ENCODE measurements at places on chromosomes 12 and 14.

- no peak for DNase-seq
Measured at GRCh38 chr12:107616941-107617340, 68.7 kb upstream of the PWP1 start.

GRCh38 chr14:73997108-73997943 lies 21.8 kb downstream of the ENTPD5 start:
- DNase-seq: no peak

DNA sequence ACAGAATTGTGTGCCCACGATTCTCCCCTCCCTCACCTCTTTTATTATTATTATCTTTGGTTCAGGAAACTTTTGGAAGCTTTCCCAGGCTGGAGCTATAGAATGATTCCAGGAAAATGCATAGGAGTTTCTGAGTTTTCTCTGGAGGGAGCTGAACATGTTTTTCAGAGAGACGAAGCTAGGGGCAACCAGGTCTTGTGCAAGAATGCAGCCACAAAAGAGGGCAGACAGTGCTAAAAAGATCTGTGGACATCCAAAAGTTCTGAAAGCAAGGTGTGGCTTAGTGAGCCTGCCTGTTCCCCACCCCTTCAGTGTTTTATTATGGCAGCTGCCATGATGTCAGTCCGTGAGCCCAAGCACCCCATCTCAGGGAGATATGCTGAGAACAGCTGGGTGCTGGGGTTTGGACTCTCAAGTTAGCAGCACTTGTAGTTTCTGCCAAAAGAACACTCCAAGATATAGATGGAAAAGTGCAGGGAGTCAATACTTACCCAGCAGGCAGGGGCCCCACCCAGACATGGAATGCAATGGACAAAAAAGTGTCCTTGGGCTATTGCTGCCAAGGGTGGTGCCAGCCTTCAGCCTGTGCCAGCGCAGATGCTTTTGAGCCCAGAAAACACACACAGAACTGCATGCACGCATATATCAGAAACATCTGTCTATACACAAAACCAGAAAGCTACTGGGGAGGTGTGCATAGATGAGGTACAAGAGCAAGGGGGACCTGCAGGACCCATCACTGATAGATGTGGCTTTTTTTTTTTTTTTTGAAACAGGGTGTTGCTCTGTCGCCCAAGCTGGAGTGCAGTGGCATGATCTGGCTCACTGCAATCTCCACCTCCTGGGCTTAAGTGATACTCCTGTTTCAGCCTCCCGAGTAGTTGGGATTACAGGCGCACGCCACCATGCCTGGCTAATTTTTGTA lies 17.0 kb upstream of the IRF2BPL start:
- DNase-seq: peak; percentile 70

GRCh38 chr14:58171090-58171489 lies 19.1 kb upstream of the ARMH4 start:
- peak; percentile 70 for DNase-seq

- DNase-seq: no peak
Measured at GRCh38 chr12:102300824-102301461, 103.3 kb upstream of the PMCH start.

DNA sequence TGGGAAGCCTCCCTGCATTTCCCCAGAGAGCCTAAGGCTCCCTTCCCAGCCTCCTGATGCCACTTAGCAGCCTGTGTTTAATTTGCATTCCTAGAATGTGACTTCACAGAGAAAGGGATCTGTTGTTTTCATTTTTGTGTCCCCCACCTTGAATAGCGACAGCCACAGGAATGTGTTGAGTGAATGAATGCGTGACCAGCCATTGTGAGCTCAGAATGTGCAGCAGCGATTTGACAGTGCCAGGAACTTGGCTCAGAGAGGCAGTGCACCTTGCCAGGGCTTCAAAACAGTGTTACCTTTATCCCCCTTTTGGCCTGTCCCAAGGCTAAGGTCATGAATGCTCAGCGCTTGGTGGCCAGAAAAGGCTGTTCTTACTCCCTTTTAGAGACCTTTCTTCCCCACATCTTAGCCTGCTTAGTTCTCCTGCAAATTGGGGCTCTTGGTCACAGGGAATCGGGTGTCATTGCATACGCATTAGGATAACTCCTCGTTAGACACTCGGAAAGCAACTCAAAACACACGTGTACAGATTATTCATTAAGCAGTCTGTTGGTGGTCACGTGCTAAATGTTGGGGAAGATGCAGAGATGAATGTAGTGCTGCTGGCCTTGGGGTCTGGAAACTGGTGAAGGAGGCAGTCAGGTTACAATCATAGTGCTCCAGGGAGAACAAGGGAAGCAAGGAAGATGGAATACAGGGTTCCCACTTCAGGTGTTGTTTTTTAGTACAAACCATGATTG lies 9.8 kb downstream of the NTF3 start:
- peak; percentile 52 for DNase-seq

- DNase-seq: peak; percentile 63
Measured at GRCh38 chr14:67943947-67944346, 124.4 kb downstream of the RAD51B start.

DNA sequence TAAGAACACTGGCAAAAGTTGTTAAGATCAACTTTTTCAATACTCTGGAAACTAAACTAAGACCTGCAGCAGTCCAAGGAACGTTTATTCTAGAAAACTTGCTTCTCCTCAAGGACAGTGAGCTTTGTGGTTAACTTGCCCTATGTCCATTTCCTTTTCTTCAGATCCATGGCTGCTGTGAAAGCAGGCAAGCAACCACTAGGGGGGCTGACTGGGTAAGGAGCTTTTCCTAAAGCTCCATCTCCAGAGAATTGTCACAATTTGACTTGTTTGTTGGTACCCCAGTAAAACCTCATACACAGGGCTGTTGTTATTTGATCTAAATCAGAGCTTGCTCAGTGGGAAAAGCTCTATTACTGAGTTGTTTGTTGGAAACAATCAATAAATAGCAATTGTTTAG lies 10.1 kb upstream of the RPL10L start:
- DNase-seq: no peak

DNA sequence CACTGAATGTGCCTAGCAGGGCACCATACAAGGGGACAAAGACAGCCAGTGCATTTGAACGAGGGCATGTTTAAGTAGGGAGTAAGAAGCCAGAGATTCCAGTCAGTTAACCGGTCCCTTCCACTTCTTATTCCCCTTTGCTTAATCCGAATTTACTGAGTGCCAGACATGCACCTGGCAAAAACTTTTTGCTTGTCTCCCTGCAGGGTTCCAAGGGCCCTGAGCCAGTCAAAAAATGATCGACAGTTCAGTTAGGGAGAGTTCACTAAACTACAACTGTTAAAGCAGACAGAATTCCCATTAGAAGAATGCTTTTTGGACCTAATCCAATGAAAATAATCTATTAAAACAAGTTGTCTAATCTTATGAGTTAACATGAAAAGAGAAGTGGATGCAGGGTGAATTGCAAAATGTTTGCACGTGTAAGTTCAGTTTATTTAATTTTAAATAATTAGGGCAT lies 193.8 kb downstream of the TMTC2 start:
- no peak for DNase-seq

GRCh38 chr12:109762071-109762672 lies 48.5 kb downstream of the FAM222A start:
- no peak for DNase-seq

- no peak for DNase-seq
Measured at GRCh38 chr14:65241125-65241752, 138.9 kb upstream of the MAX start.

GRCh38 chr14:77917491-77918201 lies 117.7 kb downstream of the ADCK1 start:
- DNase-seq: no peak

- no peak for DNase-seq
Measured at GRCh38 chr12:47910486-47910885, 5.7 kb upstream of the VDR start.

DNA sequence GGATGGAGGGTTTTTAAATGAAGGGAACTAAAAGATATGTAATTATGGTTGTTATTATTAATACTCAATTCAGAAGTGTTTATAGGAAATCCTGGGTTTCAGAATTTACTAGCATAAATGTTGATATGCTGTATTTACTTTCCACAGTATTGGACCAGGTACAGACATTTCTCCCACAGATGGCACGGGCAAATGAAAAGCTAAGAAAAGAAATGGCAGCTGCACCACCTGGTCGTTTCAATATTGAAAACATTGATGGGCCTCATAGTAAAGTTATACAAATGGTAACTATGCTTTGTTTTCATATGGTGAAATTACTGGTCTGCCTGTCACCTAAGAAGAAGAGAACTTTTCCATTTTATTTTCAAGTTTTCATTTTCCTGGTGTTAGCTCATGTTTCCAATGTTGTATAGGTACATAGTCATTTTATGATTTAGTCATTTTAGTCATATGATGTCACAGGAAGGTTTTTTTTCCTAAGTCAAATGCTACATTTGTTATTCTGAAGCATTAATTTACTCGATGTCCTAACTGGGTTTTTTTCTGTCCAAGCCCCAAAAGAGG lies 5.5 kb downstream of the NOPCHAP1 start:
- DNase-seq: no peak

DNA sequence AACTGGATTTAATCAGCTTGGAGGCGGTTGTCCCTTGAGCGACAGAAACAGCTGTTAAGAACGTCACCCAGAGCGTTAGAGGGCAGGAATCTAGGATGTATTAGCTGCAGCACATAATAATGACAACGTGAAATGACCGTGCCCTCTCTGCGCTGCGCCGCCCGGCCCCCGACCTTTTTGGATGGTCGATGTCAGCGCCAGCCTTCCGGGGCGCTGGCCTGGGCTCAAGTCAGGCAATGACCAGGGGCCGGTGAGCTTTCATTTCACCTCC lies 427 bp upstream of the TMEM120B start:
- DNase-seq: peak; percentile 26

GRCh38 chr14:38004610-38004879 lies 203.2 kb upstream of the SSTR1 start:
- no peak for DNase-seq

DNA sequence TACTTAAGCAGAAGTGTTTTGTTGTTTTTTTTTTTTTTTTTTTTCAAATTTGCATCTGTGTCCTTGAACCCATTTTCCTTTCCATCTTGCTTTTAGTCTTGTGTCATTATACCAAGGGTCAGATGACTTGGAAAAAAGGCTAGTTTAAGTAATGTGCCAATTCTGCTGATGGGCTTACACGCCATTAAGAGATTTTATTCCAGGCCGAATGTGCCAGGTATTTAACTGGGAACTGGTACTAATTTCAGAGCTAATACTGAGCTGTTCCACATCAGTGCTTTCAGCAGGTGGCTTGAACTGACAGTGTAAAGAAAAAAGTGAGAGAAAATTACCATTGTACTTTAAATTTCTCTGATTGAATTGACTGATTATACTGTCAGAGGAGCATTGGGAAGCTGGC lies 224.9 kb downstream of the NPAS3 start:
- DNase-seq: no peak

GRCh38 chr14:92719421-92719820 lies 29.0 kb downstream of the LGMN start:
- no peak for DNase-seq

DNA sequence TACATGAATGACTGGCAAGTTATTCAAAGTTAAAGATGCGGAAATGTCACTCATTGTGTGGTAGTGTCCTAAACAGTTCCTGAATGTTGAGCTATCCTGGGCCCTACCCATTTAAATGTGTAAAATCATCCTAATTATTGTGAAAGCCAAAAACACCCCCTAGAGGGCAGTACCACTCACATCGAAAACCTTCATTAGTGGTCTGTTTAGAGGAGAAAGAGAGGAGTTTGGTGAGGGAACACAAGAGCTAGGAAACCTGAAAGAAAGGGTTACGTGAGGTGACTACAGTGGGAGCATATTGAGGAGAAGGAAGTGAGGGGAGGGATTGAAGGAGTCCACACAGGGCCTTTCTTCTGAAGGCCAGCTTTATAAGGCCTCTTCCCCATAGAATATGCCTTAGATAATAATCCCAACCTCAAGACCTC lies 2.5 kb upstream of the TEP1 start:
- no peak for DNase-seq

GRCh38 chr14:95338436-95338835 lies 18.7 kb upstream of the CLMN start:
- no peak for DNase-seq

DNA sequence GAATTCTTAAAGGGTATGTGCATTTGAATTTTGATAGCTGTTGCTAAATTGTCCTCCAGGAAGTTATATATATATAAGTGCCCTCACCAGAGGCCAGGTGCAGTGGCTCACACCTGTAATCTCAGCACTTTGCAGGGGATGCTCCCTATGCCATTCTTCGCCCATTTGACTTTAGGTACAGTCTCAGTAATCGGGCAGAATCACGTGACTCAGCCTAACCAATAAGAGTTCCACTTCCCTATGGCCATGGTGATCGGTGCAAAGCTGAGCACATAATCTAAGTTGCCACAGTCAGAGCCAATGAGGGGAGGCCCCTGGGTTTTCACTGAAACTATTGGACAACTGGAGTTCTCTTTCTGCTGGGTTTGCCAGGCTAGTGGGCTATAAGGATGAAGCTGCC lies 274.6 kb upstream of the TBX3 start:
- no peak for DNase-seq

- DNase-seq: no peak
Measured at GRCh38 chr12:123472438-123472849, 14.5 kb downstream of the SNRNP35 start.

- DNase-seq: no peak
Measured at GRCh38 chr14:100134586-100134985, 24.9 kb downstream of the DEGS2 start.

DNA sequence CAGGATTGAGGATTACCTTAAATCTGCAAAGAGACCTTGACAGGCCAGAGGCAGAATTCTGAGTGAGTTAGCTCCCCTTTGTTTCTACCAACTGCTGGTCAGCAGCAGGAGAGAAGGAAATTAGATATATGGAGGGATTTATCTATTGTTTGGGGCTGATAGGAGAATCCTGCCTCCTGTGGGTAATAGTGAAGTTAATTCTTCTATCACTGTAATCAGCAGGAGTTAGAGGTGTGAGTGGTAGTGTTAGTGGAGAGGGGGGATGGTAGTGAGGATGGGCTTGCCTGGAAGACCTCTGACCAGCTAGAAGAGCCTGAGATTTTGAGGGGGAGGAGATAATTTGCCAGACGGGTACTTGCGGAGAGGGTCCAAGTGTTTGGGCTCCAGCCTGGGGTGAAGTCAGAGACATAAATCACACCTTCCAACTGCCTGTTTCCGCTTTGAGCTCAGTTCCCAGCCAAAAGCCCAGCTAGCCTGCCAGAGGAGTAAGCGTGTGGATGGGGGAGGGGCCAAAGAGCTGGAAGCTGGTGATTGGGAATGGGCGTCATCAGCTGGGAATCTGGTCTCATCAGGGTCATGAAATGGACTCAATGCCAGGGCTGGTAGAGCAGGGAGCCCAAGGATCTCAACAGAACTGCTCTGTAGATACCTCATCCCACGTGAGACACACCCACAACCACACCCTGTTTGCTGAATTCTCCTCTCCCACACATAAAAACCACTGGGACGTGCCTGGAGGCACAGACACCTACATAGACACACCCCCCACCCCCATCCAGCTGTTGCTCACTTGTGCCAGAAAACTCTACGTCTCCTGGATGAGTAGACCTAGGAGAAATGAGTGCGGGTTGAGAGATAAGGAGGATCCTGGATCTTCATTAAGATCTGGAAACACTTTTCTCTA lies 13.1 kb upstream of the ITGA5 start:
- peak; percentile 79 for DNase-seq

GRCh38 chr14:61602733-61603077 lies 92.6 kb upstream of the HIF1A start:
- no peak for DNase-seq

All from MG63 (cell line).